Activated T-cell treated with anti-CD3 and anti-CD28 coated beads, Interleukin-2, amount 50 U/mL, for 72 hours (primary cell): ENCODE measurements at places on chromosomes 12 and 14.
A peak's percentile ranks its signal among the peaks of the same experiment; 100 is the strongest.

GRCh38 chr14:71720978-71721624 is 211.1 kb upstream of the RGS6 start:
- DNase-seq: peak; percentile 24

- DNase-seq: no peak
These were observed 43.8 kb upstream of the PRIMA1 start for GRCh38 chr14:93832081-93832480.

DNA sequence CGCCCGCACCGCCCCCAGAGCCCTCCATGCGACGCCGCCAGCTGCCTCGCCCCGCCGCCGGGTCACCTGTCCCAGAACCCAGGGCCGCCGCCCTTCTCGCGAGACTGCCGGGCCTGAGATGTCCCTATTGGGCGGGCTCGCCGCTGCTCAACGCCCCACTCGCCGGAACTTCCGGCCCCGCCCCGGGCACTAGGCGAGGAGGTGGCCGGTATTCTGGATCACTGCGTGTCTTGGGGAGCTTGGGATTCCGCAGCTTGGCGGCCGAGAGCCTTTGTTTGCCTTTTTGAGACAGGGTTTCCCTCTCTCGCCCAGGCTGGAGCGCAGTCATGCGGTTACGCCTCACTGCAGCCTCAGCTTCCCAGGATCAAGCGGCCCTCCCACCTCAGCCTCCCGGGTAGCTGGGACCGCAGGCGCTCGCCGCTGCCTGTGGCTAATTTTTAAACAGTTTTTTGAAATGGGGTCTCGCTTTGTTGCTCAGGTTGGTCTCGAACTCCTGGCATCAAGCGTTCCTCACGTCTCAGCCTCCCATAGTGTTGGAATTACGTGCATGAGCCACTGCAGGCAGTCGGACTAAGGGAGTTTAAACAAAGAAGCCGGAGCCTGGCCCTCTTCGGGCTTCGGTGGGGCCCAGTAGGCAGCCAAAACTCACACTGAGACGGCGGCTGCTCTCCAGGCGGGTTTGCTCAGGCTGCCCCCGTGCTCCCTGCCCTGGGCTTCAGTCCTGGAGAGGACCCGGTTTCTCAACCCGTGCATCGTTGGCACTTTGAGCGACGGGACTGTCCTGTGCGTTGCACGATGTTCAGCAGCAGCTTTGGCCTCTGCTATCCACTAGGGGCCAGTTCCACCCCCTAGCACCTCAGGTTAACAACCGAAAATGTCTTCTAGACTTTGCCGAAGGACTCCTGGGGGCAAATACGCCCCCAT is at the start of gene SLC15A4:
Gene SLC15A4 (minus strand): TSS at position 43 of the 924 bp plus-strand sequence. CDS start 15 bp downstream, at position 28.
- peak; percentile 97 for DNase-seq

DNA sequence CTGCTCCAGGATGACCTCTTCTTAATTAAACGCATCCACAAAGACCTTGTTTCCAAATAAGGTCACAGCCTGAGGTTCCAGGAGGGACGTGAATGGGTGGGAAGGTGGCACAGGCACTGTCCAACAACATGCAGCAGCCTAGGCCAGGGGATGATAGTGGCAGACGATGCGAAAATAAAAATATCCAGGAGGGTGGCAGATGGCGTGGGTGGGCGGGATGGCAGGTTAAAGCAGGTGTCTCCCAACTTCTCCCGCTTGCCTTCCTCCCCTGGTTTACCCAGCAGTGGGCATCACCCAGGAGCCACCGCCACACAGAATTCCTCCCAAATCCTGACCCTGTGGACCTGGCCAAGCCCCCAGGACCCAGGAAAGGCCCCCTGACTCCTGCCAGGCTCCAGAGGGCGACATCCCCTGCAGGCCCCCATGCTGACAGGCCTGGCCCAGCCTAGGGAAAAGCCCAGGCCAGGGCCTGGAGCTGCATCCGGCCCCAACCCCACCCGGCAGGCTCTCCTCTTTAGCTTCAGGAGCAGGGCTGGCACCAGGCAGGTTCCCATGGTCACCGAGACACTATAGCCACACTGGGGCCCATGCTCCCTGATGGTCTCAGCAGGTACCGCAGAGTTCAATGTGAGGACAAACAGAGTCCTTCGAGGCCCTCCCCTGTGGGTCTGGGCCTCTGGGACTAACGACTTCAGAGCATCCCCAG is 9.7 kb downstream of the NCOR2 start:
- DNase-seq: no peak
